ENCODE measurements at places on chromosomes 11 and 22.

- DNase-seq = no peak
These were observed 101.7 kb downstream of the METTL15 start for GRCh38 chr11:28209906-28210305.

GRCh38 chr11:10358696-10359095 lies 53.8 kb downstream of the ADM start:
- DNase-seq = no peak

GRCh38 chr11:16958833-16959232 lies 55.4 kb downstream of the PLEKHA7 start:
- no peak for DNase-seq

DNA sequence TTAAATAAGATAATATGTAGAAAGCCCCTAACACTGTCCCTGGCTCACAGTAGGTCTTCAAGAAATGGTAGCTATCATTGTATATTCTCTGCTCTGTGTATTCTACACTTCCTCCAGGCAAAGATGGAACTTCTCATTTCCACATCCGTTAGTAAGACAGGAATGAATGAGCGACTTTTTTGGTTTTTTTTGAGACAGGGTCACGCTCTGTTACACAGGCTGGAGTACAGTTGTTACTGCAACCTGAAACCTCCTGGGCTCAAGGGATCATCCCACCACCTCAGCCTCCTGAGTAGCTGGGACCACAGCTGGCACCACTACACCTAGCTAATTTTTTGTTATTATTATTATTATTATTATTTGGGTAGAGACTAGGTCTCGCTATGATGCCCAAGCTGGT lies 2.3 kb upstream of the CLPB start:
- DNase-seq = no peak

DNA sequence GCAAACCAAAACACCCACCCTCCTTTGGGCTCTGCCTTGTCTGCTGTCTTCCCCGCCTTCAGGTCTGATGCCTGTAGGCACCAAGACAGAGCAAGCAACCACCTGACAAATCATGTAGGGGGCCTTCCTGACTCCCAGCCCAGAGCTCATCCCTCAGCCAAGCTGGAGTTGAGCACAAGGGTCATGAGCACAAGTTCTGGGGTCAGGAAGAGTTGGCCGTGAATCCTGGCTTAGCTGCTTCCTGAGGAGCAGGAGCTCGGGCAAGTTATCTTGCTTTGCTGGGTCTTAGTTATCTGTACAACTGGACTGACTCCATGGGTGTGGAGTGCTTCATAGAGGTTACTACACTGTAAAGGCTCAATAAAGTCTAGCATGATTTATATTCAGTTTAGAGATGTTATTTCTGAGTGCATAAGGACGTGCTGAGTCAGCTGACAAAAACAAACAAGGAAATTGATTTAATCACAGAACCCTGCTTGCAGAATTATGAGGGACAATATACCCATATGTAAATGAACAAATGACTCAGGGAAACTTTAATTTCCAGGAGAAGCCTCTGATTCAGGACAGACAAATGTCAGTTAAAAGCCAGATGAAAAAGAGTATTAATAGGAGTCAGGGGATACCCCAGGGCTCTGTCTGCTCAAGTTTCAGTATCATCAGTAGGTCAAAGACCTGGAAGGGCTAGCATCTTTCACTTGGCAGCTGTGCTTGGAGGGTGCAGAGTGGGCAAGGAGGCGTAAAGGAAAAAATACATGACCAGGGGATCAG lies 15.0 kb upstream of the APOA1 start:
- no peak for DNase-seq
